ENCODE measurements at places on chromosomes 16 and 17. TPM values are rescaled to one million over a fixed set of nuclear protein-coding genes. Genes with fewer than 3 reads are reported as not detected.
A peak's percentile ranks its signal among the peaks of the same experiment; 100 is the strongest.

Gene PDE6G
- total RNA-seq = not detected

Gene CLDN6
- 0.72 TPM for total RNA-seq

GRCh38 chr16:81582655-81583441 is 138.2 kb downstream of the CMIP start:
- DNase-seq = no peak

DNA sequence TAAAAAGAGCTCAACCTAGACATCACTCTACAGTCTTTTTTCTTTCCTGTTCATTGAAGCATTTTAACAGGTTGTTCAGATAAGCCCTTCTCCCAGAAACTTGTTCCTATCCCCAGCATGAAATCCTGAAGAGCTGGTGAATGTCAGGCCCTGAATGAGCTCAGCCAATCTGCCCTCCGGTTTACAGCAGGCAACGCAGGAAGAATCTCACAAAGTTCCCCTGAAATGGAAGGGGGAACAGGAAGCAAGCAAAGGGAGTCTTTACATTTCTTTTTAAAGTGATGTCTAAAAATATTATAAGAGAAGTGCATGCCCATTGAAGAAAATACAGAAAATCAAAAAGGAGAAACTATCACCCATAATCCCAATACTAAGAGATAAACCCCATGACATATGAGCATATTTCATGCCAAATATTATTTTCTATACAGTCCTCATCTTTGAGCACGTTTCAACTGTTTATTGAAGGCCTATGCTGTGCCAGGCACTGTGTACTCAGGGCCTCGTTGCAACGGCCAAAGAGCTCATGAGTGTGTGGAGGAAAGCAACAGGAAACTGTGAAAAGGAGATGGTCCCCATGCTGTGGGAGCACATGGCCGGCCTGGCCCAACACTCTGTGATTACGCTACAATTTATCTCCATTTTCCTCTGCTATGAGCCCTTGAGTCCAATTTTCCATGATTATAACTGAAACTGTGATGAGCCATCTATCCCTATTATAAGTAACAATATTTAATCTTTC is 5.7 kb downstream of the TK2 start:
- no peak for DNase-seq

- no peak for DNase-seq
Measured at GRCh38 chr16:62201911-62202310, 165.7 kb upstream of the CDH8 start.

- peak; percentile 37 for DNase-seq
Measured at GRCh38 chr17:48215583-48216139, 108.1 kb downstream of the SNX11 start.

GRCh38 chr16:17433577-17434451 is 36.9 kb downstream of the XYLT1 start:
- DNase-seq = peak; percentile 95

- peak; percentile 79 for DNase-seq
Measured at GRCh38 chr17:82858376-82859126, 18.7 kb upstream of the ZNF750 start.

GRCh38 chr17:83079352-83079747 is at the start of gene METRNL:
TSS of gene METRNL (plus strand) at chr17:83079609. CDS start at chr17:83079816, 207 bp downstream.
- peak; percentile 65 for DNase-seq

- no peak for DNase-seq
Measured at GRCh38 chr17:12867726-12868125, 78.4 kb downstream of the ARHGAP44 start.

DNA sequence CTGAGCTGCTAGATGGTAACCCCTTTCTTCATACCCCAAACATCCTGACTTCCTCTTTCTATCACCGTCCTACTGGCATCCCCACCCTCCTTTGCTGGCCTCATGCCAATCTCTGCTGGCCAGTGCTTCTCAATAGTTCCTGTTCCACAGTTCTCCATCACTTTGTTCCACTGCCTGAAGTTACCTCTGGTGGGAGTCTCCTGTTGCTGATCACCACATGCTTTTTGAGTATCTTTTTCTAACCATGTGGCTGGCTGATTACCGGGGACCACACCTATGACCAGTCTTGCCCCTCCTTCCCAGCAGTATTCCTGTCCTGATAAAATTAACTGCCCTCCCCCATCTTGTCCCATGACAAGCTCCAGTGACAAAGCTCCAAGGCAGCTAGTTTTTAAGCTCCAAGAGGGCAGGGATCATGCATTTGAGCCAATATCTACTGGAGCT is 380.4 kb upstream of the CCL2 start:
- DNase-seq = no peak

DNA sequence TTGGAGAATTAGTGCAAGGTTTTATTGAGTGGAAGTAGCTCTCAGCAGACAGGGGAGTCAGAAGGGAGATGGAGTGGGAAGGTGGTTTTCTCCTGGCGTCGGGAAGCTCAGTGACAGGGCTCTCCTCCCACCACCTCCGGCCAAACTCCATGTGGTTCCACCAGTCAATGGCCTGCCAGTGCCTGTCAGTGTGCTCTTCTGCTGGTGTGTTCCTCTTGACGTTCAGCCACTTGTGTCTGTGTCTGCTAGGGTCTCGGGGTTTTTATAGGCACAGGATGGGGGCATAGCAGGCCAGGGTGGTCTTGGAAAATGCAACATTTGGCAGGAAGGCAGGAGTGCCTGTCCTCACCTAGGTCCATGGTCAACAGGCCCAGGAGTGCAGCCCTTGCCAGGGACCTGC is 506.7 kb upstream of the KIF2B start:
- no peak for DNase-seq

- peak; percentile 14 for DNase-seq
Measured at GRCh38 chr17:5035315-5035714, at the start of gene SLC52A1. TSS of gene SLC52A1 (minus strand) at chr17:5035426. CDS start at chr17:5034606, 820 bp downstream.

- no peak for DNase-seq
Measured at GRCh38 chr17:32819035-32819434, 57.9 kb downstream of the MYO1D start.

Measured in umbilical cord (tissue), 2 donors.